ENCODE measurements at places on chromosomes 3 and 15. TPM values are rescaled to one million over a fixed set of nuclear protein-coding genes. Genes with fewer than 3 reads are reported as not detected.

DNA sequence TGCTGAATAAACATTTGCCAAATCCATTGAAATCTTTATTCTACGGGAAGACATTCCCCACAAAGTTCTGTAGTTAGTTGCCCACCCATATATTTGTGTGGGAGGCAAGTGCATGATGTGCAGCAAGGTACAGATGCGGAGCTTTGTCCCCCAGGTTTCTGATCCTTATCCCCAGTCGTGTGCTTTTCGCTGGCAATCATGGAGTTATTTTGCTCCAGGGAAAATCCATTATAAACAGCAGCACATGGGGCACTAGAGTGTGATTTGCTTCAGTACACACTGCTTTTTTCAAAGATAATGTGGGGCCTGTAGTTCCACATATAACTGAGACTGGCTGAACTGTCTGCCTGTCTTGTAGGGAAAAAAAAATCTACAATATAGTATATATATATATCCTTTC is 132.1 kb downstream of the FEZF2 start:
- no peak for DNase-seq

GRCh38 chr3:3125977-3126376 is 763 bp upstream of the TRNT1 start:
- no peak for DNase-seq

CXCR6 gene
- 4.1 TPM for total RNA-seq

NMNAT3 gene
- 3.2 TPM for total RNA-seq
